ENCODE measurements at places on chromosomes 2 and 18.

GRCh38 chr18:74333091-74333490, 17.5 kb downstream of the C18orf63 start:
- no peak for DNase-seq

DNA sequence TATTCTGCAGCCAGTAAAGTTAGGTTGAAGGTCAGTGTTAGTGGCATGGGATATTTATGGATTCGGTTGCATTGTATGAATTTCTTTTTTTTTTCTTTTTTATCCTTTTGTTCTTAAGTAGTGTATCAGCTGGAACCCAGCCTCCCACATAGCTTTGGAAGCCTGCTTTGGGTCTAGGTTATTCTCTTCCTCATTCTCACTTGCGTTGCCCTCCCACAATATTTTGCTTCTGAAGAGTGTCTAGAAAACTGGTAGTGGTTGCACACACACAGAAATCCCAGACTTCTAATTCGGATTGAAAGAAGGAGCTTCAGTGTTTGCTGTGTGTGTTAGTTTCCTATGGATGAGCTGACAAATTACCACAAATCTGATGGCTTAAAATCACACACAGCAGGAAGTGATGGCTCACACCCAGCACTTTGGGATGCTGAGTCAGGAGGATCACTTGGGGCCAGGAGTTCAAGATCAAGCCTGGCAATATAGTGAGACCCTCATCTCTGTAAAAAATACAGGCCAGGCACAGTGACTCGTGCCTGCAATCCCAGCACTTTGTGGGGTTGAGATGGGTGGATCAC, 104.8 kb downstream of the ARL4C start:
- DNase-seq: no peak

DNA sequence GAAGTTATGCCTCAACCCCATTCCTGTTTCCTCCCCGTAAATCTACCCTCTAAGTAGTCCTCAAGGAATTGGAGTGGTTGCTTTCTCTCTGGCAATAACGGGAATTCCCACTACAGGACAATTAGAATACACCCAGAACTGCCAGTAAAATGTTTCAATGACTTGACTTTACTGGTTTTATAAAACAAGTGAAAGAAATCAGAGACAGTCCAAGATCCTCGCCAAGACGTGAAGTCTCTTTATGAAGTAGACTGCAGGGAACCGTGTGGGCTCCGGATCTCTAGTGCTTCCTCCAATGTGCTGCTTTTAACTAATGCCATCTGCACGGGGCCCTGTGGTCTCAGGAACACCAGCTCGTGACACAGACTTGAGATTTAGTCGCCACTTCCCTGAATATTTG, 101.4 kb downstream of the CPO start:
- no peak for DNase-seq

- DNase-seq: no peak
Observed at GRCh38 chr18:5868218-5868854, 27.0 kb downstream of the TMEM200C start.

DNA sequence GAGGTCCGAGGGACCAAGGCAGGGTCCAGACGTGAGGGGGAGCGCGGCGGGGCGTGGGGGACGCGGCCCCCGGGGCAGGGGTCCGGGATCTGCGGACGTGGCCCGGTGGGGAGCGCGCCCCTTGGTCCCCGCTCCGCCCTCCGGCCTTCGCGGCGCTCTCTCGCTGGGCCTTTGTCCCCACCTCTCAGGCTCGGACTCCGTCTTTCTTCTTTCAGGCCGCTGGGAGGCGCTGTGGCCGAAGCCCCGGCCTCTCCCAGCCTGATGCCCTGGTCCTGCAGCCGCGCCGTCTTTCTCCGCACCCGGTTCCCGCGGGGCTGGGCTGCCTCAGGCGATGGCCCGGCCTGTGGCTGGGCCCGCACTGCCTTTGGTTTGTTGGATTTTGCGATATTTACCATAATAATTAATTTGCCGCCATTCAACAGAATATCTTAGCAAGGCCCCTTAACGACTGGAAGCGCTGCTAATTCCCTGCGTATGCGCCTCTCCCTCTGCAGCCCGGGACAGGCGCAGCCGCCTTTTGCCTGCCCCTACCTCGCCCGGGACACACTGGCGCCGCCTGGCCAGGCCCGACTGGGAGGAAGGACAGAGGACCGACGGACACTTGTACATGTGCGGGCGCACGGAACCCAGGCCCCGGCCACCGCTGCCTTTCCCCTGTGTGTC, 10.8 kb downstream of the SIX3 start:
- DNase-seq: no peak

DNA sequence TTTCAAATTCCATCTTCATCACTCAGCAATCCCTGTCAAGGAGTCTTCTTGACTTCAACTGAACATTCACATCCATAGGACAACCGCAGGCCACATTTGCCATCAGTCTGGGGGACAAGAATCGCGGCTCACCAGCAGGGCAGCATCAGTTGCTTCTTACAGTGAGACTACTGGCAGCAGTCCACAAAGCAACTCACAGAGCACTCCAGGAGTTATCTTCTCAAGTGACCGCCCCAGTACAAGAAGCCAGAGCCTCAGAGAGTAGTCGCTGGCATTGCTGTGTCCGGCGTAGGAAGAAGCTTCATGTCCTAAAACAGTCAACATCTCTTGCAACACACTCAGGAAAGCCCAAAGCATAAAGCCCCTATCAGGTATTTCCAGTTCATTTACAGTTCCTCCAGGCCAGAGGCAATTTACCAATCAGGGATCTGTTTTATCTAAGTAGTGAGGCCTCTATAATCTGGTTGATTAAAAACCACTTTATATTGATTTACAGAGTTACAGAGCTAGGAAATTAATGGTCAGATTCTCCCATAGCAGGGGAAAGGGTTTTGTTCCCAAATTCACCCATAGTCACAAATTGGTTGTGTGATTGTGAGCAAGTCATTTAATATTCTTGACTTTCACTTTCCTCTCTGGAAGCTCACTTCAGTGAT, 177.3 kb downstream of the NBAS start:
- DNase-seq: no peak

GRCh38 chr18:40440088-40440487, 1514.9 kb upstream of the PIK3C3 start:
- no peak for DNase-seq

DNA sequence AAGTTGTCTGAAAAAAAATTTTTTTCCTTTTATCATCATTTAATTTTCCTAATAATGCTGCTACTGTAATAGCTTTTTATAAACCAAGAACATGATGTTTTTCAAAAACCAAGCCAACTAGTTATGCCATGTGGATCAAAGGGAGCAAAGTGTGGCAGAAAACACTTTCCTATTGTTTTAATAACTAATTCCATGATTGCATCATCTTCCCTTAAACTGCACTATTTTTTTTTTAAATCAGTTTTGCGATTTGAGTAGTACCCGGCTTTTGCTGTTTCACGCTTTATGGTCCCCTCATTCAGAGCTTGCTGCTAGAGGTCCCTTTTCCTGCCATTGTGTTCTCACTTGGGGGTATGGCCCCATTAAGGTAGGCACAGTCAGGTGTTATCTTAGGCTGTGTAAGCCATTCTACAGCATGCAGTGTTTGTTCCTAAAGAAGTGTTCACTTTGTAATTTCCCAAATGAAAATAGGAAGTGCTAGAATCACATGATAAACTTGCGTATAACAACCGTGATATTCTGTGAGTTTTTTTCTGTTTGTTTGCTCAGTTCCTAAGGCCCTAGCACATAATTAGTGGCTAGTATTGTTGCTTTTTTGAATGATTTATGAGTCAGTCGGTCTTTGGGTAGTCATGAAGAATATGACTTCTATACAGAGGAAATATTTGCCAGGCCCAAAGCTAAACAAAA, 225.8 kb downstream of the PTGR3 start:
- no peak for DNase-seq

GRCh38 chr18:23493654-23494053, 9.7 kb upstream of the RMC1 start:
- DNase-seq: no peak

- no peak for DNase-seq
Observed at GRCh38 chr2:118044103-118044716, 30.3 kb upstream of the CCDC93 start.

DNA sequence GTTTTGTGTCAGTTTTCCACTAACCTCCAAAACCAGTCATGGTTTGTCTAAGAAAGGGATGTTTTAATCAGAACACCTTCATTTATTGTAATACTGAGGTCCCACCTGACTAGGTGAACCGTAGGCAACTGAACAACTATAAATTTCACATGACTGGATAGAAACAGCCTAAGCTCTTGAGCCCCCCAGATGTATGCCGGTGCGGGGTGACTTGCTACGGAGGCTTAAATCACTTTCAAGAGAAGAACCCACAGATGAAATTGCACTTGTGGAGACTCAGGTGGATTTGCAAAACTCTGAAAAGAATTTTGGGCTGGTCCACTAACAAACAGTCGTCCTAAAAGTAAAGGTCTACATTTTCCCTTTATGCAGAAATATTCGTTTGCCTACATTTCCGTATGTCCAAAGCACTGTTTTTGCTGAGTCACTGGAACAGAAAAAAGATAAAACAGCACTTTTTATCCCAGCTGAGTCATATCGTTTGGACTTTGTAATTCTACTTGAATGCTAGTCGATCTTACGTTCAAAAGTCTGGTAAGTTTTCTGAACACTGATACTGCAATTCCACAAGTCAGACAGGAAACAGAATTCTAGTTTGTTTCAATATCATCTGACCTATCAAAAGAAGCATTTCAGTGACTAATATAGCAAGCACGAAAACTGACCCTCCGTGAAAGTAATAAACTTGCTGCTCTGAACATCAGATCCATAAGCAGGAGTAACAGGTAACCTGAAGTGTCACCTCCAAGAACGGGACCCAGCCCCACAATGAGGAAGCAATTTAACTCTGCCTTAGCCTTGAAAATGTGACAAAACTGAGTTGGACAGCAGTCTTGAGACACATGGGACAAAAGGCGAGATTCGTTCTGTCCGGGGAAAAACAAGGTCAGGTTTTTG, 18.1 kb downstream of the ZNF516 start:
- DNase-seq: no peak

- no peak for DNase-seq
Observed at GRCh38 chr18:58501066-58501896, 127.6 kb downstream of the ALPK2 start.
